ENCODE measurements at places on chromosomes 11 and 22. TPM values are rescaled to one million over a fixed set of nuclear protein-coding genes. Genes with fewer than 3 reads are reported as not detected.

The CFAP300 gene
- 9.1 TPM for total RNA-seq

DNA sequence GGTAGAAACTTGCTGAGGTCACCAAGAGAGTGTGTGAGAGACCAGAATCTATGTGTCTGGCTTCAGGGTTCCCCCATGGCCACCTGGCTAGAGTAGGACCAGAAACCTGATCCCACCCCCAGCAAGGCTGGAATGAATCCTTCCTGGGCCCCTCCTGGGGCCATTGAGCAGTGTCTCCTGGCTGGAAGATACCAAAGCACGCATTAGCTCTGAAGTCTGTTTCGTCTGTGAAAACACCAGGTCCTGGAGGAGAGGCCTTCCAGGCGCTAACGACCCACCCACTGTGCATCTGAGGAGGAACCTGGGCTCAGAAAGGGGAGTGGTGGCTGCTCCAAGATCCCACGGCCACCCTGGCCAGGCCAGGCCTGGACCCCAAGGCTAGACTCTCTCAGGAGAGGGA, 15.5 kb upstream of the TSKU start:
- DNase-seq = no peak

- no peak for DNase-seq
Measured at GRCh38 chr22:47065756-47066615, 303.5 kb downstream of the TBC1D22A start.

DNA sequence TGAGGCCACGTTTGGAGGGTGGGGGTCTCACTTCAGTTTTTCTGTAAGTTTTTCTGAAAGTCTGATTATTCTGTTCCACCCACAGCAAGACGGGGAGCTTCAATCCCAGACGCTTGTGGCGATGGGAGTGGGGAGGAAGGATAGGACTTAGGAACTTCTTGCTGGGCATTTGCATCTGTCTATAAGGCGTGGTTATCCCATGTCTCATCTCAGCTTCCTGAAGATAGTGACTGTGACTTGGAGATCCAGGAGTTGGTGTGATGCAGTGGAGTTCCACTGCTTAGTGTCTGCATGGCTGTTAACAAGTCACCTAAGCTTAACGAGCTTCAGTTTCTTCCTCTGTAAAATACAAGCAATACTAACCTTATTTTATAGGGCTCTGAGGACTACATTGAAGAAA, 58.9 kb upstream of the BARX2 start:
- DNase-seq = no peak

- no peak for DNase-seq
Measured at GRCh38 chr22:25553131-25553530, 11.3 kb upstream of the GRK3 start.

- no peak for DNase-seq
Measured at GRCh38 chr11:17013548-17014320, 480 bp downstream of the PLEKHA7 start.

DNA sequence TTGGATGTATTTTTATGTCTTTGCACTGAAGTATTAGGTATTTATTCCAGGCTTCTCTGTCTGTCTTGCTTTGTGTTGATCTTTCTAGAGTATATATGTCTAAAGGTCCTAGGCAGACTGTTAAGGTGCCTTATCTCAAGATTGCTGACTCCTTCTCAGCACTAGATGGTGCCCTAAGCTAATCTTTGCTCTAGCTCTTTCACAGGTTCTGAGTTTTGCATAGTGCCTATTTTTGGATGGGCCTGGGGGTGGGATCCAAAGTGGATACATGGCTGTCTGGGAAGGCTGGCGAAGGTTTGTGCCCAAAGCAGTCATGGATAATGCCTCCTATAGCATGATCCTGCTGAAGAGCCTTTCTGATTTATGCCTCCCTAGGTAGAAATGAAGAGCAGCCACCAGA, 154.9 kb downstream of the TRPC6 start:
- no peak for DNase-seq

The TP53AIP1 gene
- not detected for total RNA-seq

DNA sequence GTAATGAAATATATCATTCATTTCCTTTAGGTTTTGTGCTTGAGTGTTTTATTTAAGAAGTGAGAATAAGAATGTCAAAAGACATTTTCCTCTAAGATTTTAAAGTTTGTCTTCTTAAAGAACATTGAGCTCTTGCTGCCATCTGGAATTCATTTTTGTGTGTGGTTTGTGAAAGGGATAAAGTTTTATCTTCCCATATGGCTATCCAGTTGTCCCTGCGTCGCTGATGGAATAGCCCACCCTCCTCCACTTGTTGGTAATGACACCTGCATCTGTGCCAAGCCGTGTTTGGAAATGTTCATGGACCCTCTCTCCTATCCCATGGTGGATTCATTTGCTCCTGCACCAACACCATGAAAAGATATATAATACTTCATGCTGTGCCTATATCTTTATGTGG, 901.5 kb downstream of the BRD1 start:
- DNase-seq = no peak
